SW 1271 (cell line): ENCODE measurements at places on chromosomes 4 and X.

DNA sequence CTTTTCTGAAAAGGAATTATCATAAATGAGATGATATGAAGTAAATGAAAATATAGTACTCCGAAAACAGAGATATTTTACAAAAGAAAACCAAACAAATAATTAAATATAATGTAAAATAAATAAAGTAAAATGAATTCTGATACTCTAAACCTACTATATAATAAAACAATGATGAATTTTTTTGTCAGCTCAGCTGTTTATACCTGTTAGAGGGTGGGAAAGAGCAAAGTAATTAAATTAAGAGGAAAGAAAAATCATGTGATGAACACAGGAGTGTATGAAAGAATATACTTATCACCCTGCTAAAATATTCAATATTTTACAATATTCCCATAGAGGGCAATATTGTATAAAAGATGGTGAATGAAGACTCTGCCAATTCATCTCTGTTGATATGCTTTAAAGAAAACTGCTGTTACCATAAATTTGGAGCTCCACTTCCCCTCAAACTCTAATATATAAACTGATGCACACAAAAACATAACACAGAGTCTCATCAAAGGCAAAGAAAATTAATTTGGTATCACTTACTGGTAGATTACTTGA, 6.5 kb upstream of the NDST4 start:
- no peak for DNase-seq

DNA sequence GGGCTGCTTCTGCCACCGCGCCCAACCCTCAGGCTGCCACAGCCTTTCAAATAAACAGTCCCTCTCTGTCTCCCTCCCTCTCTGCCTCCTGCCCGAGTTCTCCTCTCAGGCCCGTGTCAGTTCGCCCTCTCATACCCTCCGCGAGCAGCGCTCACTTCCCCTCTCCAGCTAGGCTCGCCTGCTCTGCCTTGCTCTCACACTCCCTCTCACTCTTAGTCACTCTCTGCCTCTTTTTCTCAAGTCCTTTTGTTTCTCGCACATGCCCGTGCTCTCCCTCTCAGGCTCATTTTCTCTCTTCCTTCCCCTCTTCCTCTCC, 3.2 kb downstream of the EFNB1 start:
- no peak for DNase-seq

GRCh38 chr4:14168919-14169318, 541.4 kb upstream of the BOD1L1 start:
- no peak for DNase-seq

DNA sequence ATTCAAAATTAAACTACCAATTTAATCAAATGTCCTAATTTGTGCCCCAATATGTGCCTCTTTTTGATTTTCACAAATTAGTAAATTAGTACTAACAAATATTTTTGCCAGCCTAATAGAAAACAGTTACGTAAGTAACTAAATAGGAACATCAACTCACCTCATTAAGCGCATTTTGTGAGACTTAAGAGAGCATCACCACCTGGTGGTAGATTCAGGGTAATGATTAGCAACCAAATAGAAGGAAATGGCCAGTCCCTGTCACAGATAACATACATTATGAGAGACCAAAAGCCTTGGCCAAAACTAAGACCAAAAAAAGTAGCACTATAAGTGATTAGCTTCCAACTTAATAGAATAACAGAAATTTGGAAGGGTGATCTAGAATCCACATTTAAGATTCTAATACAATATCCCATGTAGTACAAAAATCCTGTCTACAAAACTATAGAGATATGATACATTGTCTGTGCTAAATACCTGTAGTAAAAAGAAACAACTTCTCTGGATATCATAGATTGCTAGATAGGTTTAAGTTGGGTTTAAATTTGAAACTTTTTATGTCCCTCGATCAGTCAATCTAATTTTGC, 46.7 kb downstream of the C4orf46 start:
- peak; percentile 38 for DNase-seq

- no peak for DNase-seq
Measured at GRCh38 chrX:101037231-101037630, 14.7 kb downstream of the TRMT2B start.

- DNase-seq, result peak; percentile 47
Measured at GRCh38 chr4:38948551-38948950, 80.9 kb downstream of the FAM114A1 start.

GRCh38 chr4:133803341-133803740, 398.2 kb downstream of the PABPC4L start:
- DNase-seq, result no peak

DNA sequence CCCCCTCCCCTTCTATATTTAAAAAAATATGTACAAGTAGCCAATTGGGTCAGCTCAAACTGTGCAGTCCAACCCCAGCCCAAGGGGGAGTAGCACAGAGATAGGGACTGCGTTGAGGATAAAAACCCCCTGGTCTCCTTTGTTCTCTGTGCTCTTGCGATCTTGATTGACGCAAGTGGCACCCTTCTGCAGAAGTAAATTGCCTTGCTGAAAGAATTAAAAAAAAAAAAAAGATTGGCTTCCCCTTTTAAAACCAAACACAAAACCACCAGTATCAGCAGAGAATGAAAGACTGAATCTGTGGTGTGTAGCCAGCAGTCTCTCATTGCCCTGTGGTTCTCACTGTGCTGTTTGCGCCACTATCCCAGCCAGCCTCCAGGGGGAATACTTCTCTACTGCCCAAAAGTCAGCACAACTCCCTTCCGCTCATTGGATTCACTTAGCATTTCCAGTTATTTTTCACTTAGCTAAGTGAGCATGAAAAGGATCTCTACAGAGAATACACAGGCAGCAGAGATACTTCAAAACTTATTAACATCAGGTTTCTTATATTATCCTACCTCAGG, 29.7 kb downstream of the MANBA start:
- DNase-seq, result no peak

GRCh38 chr4:8729408-8730149, 137.0 kb downstream of the CPZ start:
- no peak for DNase-seq

GRCh38 chr4:173288296-173288695, 45.9 kb downstream of the HMGB2 start:
- DNase-seq, result peak; percentile 0

DNA sequence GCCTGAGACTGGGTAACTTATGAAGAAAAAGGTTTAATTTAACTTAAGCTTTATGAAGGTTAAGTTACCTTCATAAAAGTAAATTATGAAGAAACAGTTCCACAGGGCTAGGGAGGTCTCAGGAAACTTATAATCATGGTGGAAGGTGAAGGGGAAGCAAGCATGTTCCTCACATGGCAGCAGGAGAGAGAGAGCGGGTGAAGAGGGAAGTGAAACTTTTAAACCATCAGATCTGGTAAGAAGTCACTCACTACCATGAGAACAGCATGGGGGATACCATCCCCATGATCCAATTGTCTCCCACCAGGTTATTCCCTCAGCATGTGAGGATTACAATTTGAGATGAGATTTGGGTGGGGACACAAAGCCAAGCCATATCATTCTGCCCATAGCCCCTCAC, 944.7 kb upstream of the NDST4 start:
- DNase-seq, result no peak

GRCh38 chr4:64130907-64131306, 278.3 kb downstream of the TECRL start:
- DNase-seq, result no peak

DNA sequence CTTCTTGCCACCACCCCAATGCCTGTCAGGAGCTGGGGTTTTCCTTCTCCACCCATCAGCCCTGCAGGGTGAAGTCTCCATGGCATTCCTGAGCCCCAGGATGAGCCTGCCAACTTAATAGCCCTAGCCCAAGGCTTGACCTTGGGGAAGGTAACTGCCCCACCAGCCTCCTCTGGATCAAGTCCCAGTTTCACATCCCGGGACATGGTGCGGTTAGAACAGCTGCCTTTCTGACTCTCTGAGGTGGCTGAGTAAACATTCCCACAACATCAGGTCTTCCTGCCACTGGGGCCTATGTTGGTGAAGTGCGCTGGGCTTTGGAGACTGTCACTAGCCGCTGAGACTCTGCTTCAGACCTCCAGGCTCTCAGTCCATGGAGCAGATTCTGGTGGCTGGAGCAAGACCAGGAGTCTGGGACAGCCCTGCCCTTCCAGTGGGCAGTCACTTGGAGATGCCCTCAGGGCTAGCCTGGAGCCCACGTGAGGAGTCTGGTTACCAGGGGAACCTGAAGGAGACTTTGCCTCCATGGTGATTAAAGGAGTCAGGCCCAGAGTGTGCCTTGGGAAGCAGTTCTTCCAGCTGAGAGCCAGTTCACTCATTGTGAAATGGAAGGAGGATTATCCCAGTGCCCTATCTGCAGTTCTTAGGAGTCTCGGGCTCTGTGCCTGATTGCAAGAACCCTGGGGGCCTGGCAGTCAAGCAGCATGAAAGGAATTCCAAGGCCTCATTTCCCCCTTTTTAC, 56.8 kb downstream of the SMIM20 start:
- DNase-seq, result no peak
